ENCODE measurements at places on chromosomes 7 and 10.
A peak's percentile ranks its signal among the peaks of the same experiment; 100 is the strongest.

- peak; percentile 61 for DNase-seq
Measured at GRCh38 chr10:120741396-120741795, 109.8 kb upstream of the WDR11 start.

DNA sequence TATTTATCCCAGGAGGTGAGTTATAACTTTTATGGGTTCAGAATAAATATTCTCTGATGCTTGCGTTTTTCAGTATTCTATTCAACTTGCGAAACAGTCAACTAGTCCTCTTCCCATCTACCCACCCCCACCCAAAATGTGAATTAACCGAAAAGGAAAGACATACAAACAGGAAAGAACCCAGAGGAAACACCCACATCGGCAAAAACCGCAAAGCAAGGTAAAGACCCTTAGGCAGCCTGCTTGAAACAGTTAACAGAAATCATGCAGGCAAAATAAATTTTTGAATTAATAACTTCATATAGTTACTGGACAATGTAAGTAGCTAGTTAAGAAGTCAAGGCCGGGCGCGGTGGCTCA lies 5.4 kb downstream of the ZC3HAV1 start:
- no peak for DNase-seq

DNA sequence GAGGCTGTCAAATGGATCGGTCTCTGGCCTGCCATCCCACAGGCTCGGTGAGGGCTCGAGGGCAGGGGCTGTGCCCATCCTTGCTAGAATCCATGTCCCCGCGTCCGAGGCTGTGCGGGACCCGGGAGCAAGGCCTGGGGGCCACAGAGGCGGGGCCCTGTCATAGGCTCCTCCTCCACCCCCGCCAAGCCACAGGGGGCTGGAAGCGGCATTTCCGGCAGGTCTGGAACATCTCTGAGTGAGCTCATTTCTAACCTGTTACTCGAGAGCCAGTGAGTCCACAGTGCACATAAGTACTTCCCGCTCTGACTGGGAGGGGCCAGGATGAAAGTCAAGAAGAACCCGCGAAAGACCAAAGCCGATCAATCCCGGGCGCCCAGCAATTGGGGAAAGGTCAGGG lies 57.6 kb downstream of the NKX6-2 start:
- DNase-seq, result no peak

DNA sequence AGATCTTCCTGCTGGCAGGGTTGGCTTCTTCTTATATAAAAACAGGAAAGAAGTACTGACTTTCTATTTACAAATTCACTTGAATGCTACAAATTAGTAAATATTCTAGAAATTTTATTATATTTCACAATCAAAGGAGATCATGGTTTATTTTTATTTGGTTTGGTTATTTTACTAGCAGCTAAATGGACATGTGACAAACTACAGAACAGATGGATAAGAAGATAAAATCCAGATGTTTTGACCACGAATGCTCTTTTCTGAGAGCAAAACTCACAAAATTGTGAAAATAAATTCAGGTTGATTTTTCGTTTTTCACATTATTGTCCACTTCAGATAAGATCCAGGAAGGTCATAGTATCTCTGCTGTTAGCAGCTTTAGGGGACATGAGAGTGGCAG lies 55.4 kb downstream of the CACNA2D1 start:
- DNase-seq, result no peak

- no peak for DNase-seq
Measured at GRCh38 chr10:67924136-67924535, 39.7 kb downstream of the SIRT1 start.

DNA sequence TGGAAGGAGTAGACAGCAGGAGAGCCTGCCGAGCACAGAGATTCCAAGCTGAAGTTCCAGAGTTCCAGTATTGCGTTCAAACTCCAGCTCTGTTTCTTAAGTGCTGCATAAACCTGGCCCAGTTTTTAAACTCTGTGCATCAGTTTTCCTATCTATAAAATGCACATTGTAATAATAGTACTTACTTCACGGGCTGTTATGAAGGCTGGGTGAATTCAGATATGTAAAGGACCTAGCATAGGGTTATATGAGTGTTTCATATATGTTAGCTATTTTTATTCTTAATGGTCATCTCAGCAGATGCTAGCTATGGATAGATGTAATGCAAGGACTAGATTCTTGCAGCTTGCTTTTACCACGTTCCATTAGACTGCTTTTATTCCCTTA lies 293.1 kb upstream of the SEMA3C start:
- DNase-seq, result no peak

GRCh38 chr10:30422981-30423654 lies 10.9 kb upstream of the MAP3K8 start:
- DNase-seq, result no peak

GRCh38 chr7:47492716-47493325 lies 89.1 kb downstream of the TNS3 start:
- DNase-seq, result peak; percentile 92

DNA sequence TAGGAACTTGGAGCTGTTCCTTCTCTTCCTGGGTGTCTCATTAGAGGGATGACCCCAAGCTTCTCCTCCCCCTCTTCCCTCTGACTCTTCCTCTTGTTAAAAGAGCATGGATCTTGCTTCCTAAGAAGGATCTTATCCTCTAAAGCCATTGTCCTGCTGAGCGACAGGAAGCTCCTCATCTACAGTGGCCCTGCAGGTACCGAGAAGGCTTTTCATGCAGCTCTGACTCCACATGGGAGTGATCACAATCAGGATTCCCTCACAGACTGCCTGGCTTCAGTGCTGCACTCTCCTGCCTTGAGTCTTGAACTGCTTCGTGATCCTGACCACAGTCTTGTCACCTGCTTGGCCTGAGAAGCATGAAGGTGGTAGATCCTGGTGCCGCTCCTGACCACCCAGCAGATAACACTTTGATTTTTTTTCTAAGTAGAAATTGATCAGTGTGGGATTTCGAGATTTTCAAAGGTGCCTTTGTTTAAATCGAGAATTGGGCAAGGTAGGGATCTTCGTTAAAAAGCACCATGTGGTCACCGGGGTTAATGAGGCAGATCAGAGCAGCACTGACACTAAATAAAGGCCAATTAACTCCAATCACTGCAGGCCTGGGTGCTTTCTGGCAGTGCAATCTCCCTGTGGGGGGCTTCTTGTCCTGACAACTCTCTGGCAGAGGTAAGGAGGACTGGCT lies 376.4 kb downstream of the NRG3 start:
- no peak for DNase-seq

DNA sequence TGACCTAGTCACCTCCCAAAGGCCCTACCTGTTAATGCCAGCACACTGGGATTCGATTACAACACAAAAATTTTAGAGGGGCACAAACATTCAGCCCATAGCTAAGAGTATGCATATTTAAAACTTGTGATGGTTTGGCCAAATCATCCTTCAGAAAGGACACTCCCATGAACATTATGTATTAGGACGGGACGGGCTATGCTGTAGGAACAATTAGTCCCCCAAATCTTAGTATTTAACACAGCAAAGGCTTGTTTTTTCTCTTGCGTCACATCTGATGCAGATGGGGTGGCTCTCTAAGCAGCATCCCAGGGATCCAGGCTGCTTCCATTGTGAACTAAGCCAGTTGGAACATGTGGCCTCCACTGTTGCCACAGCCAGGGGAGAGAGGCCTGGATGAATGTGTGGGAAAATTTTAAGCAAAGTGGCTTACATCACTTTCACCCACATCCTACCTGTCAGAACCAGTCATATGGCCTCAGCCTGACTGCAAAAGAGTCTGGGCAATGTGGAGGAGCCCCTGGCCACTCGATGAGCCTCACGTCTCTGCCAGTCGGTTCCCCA lies 26.6 kb downstream of the CHST3 start:
- no peak for DNase-seq

DNA sequence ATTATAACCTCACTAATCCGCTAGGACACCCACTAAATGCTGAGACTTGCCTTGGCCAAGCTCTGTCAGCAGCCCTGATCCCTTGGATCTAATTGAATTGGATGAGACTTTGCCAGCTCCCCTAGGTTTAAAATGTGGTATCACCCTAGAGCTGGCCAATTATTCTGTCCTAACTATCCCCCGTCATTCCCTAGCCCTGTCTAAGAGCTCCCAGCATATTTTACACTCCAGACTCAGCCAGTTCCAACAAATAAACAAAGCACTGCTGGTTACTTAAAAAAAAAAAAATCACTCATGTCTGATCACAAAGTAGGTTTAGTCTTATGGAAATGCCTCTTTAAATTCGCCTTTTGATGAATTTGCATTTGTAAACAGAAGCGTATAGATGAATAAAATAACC lies 147.9 kb upstream of the EGR2 start:
- no peak for DNase-seq

DNA sequence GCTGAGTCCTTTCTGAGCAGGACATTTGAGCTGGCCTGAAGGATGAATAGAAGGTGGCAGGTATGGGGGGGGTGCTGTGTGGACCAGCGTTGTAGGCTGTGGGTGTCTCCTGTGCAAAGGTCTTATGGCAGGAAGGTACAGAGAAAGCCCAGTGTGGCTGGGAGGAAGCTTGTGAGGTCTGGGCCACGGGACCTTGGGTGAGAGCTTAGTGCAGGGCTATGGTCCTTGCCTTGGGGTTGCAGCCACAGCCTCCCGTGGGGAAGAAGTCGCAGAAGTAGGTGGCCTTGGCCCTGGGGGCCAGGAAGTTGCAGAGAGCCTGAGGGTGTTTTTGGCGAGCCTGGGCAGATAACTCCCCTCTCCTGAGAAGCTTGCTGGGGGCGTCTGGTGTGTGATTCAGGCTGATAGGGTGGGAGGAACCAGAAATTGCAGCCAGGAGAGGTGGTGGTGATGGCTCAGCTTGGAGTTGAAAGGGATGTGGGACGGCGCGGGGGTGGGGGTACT lies 172.0 kb upstream of the TNRC18 start:
- no peak for DNase-seq

DNA sequence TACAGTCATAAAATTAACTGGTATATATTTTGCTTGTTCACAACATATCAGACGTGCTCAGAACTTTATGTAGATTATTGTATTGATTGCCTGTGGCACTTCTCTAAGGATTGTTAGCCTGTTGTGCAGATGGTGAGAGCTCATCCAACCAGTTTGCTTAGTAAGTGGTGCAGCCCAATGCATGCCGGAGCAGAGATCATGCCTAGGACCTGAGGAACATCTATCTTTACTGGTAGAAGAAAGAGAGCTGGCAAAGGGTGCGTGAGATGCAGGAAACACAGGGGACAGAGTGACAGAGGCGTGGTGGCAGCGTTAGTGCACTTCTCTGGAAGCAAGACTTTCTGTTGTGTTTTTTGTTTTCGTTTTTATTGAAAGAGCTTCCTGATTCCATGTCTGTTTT lies 35.9 kb downstream of the CCM2 start:
- no peak for DNase-seq

DNA sequence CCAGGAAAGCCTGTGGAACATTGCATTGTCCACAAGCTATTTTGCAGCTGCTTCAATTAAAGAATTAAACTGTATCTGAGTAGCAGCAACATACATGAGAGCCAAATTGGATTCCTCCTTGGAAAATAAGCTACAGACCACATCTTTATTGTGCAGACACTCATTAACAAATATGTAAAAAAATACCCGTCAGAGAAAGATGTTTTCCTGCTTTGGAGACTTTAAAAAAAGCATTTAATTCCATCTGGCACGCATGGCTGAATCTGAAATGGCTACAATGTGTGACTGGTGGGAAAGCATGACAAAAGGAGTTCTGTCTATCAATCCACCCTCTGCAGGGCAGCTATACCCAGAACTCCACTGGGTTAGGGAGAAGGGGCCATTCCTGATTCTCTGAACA lies 73.1 kb upstream of the HPS1 start:
- no peak for DNase-seq

GRCh38 chr7:30041526-30042269 lies 13.5 kb downstream of the PLEKHA8 start:
- DNase-seq, result no peak

DNA sequence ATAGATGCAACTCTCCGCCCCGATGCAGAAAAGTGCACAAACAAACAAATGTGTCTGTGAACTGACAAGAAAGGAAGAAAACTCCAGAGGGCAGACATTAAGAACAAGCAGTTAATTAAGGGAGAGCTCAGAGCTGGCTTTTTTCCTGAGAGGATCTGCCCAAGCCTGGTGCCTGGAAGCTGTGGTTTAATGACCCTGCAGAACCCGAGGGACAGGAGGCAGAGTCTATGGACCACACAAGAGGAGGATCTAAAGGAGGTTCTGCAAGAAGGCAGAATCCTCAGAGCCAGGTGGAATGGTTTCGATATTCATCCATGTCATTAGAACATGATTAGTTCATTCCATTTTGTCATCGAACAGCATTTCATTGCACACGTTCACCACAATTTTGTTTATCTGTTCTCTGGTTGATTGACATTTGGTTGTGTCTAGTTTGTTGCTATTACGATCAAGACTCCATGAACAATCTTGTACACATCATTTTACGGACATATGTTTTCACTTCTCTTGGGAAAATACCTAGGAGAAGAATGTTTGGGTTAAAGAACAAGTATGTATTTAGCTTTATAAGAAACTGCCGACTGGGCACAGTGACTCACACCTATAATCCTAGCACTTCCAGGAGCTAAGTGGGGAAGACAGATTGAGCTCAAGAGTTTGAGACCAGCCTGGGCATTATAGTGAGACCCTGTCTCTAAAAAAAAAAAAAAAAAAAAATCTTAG lies 560.2 kb downstream of the CALN1 start:
- DNase-seq, result no peak

- DNase-seq, result no peak
Measured at GRCh38 chr10:53006663-53007526, 234.3 kb upstream of the MBL2 start.

Measured in COR-L47 (cell line).